ENCODE measurements at places on chromosomes 3 and 15.
A peak's percentile ranks its signal among the peaks of the same experiment; 100 is the strongest.

DNA sequence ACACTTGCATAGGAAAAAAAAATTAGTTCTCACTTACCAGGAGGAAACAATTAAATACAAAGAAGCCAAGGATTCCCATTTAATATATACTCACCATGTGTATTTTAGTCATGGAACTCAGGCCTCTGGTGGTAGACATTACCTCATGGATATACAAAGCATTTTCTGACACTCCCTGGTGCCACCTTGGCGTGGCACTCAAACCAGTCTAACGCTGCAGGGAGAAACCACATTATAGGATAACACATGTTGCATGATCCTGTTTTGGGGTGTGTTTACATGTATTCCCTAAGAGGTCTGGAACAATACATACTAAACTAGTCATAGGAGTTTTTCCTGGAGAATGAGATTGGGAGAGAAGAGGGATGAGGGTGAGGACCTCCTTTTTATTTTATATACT is 5.9 kb upstream of the RTF1 start:
- DNase-seq = no peak

GRCh38 chr3:56005196-56005805 is 463.0 kb downstream of the ERC2 start:
- no peak for DNase-seq

DNA sequence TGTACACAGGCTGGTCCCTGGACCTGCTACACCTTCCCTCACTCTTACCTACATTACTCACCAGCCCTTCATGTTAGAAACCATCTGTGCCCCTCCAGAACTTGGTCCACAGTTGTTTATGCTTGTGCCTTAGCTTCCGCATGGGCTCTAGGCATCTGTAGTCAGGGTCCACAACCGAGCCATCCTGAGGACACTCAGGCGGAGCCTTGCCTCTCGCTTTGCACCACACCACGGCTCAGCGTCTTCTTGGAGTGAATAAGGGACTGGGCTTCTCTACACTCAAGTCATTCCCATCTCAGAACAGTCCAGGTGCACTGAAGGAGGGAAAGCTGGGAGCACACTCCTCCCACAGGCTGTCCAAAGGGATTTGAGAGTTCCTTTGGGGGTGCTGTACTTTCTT is 97.8 kb downstream of the HMG20A start:
- no peak for DNase-seq

DNA sequence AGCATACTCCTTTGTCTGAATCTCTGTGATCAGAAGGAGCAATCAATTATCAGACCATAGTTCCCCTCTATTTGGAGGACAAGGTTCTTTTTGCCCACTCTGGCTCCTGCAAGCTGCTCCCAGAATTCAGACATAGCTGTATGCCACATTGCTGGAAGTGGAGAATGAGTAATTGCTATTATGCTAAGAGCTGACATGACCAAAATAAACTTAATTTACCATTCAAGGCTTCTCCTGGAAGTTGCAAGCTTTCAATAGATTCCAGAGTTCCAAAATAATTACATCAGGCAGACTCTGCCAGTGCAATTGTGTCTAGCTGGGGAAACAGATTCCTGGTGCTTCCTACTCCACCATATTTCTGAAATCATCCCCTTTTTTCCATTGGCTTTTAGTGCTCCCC is 7.6 kb upstream of the DRD3 start:
- DNase-seq = no peak

DNA sequence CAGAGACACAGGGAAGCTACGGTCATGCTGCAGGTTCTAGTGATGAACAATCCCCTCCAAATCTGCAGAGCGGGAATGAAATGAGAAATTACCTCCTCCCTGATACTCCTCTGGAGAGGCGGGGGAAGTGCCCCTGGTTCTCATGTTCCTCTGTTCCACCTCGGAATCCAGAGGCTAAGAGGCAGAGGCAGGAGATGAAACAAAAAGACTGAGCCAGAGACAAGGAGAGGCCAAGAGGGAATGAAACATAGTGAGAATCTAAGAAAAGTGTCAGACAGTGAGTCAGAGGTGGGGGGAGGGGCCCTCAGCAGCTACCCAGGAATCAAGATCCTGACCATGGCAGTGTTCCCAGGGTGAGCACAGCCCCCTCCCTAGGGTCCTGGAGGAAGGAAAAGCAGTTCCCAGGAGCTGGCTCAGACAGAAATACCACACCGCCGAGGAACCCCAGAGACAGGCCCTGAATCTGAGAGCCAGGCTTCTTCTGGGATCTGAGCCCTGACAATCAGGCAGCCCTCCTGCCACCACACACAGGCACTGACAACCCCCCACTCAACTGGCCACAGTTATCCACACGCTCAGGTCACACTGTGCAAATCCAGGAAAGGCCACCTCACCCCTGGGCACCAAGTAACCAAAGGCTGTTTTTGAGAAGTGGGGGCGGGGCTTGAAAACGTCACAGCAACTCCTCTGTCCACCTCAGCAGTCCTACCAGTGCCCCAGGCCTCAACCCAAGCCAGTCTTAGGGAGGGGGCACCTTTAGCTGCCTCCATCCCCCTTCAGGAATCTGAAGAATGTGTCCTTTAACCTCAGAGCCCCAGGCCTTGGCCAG is 2.4 kb downstream of the CSRNP1 start:
- peak; percentile 78 for DNase-seq

DNA sequence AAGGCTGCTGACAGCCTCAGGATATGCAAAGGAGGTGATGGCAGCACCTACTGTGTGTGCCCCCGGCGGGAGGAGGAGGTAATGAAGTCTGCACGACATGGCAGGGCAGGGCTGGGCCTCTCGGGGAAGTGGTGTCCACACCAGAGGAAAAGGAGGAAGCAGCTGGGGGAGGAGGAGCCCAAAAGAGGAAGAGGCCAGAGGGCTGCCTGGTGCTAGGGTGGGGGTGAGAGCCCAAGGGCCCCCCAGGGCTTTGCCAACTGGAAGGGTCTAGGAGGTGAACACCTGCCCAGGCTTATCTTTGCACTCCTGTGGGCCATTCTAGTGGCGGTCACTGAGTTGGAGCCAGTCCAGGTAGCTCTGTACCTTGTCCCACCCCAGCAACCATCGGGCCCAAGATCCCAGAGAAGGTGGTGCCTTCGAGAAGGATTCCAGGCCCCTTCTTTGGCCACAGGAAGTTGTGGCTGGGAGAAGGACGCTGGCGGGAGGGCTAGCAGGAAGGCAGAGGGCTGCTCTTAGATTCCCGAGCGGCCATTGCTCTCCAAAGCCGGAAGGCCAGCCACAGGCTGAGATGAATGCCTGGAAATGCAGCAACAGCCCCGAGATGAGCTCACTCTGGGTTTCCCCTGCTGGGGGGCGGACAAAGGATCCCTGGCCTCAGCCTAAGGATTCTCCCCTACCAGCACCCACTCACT is 7.0 kb downstream of the GNAI2 start:
- DNase-seq = peak; percentile 96

DNA sequence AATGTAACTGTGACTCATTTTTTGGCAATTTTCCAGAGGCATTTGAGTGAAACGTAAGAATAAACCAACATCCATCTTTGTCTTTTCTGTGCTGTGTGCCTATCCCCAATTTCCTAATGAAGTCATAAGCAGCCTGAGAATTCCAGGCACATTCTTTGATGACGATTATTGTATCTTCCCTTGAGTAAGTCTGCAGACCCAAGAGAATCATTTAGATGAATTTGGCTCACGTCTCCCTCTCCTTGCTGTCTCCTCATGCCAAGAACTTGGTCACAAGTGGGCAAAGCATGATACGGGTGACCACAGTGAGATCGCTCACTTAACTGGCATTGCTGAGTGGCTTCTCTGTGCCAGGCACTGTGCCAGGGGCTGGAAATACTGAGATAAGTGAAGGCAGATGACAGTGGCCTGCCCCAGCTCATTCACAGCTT is 384.5 kb upstream of the IL12A start:
- no peak for DNase-seq

- no peak for DNase-seq
These were observed 26.0 kb upstream of the CA12 start for GRCh38 chr15:63407612-63408011.

DNA sequence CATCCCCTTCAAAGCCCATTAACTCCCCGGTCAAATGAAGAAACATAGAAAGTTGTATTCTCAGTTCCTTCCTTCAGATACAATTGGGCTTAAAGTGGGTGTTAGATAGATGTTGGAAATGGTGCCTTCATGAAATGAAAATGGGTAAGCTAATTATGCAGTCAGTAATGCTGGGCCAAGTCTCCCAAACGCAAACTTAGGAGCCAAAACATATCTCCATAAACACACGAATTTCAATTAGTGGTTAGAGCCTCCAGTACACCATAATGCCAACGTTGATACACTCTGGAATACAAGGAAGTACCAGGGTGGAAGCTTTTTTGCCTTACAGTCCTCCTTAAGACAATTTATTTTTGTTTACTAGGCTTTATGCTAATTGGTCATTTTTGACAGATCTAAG is 1059.0 kb downstream of the TUSC7 start:
- DNase-seq = no peak

DNA sequence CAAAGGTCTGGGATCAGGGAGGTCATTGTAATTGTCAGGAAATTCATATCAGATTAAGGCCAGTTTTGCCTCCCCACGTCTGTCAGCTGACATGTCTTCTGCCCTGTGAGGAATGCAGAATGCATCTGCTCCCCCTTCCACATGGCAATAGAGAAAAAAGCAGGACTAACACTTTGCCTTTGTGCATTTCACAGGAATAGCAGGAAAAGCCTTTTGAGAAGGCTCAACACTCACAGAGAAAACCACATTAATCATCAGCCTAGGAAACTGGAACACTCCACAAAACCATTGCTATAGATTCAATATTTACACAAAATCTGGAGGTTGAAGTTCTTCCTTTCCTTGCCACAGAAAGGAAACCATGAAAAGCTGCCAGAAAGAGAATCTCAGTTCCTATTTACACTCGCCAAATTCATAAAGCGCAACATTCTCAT is 165.2 kb upstream of the HES1 start:
- peak; percentile 71 for DNase-seq

DNA sequence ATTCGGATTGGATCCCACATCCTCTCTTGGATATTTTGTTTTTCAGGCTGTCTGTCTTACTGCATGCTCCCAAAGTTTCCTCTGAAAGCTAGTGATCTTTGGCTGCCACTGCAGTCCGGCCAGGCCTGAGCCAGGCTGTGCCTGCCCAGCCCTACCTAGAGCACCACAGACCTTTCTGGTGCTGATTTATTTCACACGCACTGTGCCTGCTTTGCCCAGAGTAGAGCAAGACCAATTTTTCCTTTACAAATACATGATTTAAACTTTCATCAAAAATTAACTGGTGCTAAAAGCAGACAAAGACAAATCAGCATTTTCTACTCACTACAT is 28.0 kb upstream of the NDUFB4 start:
- DNase-seq = no peak

DNA sequence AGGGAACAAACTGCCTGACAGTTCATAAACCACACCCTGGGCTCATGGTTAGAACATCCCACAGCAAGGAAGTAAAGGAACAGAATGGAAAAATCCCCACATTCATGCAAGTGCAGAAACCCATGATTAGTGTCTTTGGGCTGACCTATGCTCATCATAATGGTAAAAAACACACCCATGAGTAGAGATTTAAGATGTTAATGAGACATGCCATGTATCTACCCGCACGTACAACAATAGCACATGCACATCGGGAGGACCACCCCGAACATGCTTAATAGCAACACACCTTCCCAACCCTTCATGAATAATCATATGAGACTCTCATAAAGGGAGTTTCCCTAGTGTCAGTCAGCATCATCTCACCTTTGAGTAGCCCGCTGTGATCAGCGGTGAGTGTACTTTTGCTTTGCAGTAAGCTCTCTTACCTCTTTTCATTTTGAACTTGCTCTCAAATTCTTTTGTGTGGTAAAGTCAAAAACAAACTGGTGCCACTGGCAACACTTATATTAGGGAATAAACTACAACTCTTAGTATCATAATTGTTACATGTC is 23.2 kb downstream of the ZBED2 start:
- no peak for DNase-seq

GRCh38 chr3:40309925-40310695 is 603 bp downstream of the EIF1B start:
- DNase-seq = peak; percentile 43

GRCh38 chr15:42152196-42152920 is 4.1 kb downstream of the PLA2G4F start:
- no peak for DNase-seq

GRCh38 chr3:194871143-194871863 is 185.6 kb downstream of the FAM43A start:
- no peak for DNase-seq

- DNase-seq = no peak
These were observed 806.9 kb downstream of the GRM7 start for GRCh38 chr3:7667774-7668173.

DNA sequence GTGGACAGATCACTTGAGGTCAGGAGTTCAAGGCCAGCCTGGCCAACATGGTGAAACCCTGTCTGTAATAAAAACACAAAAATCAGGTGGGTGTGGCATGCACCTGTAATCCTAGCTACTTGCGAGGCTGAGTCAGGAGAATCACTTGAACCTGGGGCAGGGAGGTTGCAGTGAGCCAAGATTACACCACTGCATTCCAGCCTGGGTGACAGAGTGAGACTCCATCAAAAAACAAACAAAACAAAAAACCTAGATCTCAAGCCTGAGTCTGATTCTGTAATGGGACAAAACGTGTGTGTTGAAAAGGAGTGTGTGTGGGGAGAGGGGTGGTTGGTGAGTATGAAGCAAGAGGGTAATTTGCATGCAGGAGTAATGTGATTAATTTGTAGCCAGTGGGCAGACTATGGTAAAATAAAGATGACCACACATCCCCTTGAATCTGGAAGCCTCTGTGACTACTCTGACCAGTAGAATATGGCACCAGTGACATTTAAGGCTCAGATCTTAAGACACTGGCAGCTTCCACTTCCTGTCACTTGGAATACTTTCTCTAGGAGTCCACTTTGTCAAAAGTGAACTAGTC is 18.4 kb upstream of the OPA1 start:
- no peak for DNase-seq

- peak; percentile 37 for DNase-seq
These were observed 1.7 kb downstream of the B3GNT5 start for GRCh38 chr3:183254487-183255347.

GRCh38 chr3:10074666-10075065 is 33.4 kb downstream of the FANCD2OS start:
- no peak for DNase-seq

DNA sequence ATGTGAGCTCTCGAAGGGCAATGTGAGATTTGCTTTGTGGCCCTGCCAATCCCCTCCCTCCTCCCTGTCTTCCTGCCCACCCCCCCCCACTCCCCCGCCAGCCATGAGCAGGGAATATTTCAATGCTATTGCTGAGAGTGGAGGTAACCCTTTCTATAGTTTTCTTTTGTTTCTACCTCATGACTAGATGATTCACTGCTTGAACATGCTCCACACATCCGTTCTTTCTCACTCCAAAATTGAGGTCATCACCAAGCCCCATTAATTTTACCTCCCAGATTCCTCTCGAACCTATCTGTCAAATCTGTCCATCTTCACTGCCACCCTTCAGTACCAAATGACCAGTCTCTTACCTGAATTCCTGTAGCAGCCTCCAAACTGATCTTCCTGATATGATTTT is 12.2 kb downstream of the ZNF774 start:
- DNase-seq = no peak

Data from suppressor macrophage treated with lipopolysaccharide for 4 hours (primary cell).